ENCODE measurements at places on chromosomes 7 and 10.

GRCh38 chr7:43520201-43520600, 62.7 kb upstream of the STK17A start:
- H3K27me3 ChIP-seq = no peaks in the 10 kb centered on the region
- no peak overlapping the region for H3K4me3 ChIP-seq

DNA sequence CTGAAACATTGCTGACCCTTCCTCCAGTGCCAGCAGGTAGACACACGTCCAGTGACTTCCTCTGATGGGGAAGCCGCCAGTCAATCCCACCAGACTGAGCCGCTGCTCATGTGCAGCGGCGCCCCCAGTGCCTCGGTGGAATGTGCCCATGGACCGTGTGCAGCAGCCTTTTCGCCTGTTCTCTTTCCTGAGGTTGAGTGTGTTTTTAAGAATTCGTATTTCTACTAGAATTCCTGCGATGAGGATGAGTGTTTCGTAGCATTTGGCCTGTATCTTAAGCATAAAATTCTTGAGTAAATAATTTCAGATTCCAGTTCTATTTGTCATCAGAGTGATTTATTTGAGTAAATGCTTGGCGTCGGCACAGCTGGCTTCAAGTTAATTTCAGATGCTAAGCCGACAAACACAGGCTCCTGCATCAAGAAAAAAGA, 35.4 kb downstream of the BNIP3 start:
- DNase-seq = peak; percentile 95
- H3K4me1 ChIP-seq = peaks cover 20% of the 10 kb centered on the region
- H3K27me3 ChIP-seq = no peaks in the 10 kb centered on the region
- no peak overlapping the region for H3K4me3 ChIP-seq

GRCh38 chr10:31129271-31129670, 97.6 kb upstream of the ZNF438 start:
- H3K4me3 ChIP-seq = no peak overlapping the region
- peaks cover 7% of the 10 kb centered on the region for H3K4me1 ChIP-seq
- H3K27me3 ChIP-seq = no peaks in the 10 kb centered on the region
- H3K27ac ChIP-seq = peak overlapping the region; percentile 0
- no peaks in the 10 kb centered on the region for H3K36me3 ChIP-seq

GRCh38 chr10:43045631-43046287, 31.1 kb upstream of the RET start:
- H3K4me1 ChIP-seq = no peaks in the 10 kb centered on the region
- H3K27me3 ChIP-seq = no peaks in the 10 kb centered on the region
- no peak for DNase-seq
- H3K36me3 ChIP-seq = no peaks in the 10 kb centered on the region
- no peak overlapping the region for H3K27ac ChIP-seq
- no peak overlapping the region for H3K4me3 ChIP-seq

- no peaks in the 10 kb centered on the region for H3K27me3 ChIP-seq
- no peak overlapping the region for H3K27ac ChIP-seq
- peaks cover 8% of the 10 kb centered on the region for H3K4me1 ChIP-seq
- no peak for DNase-seq
These were observed 280.1 kb downstream of the TNS3 start for GRCh38 chr7:47301657-47302295.

- no peaks in the 10 kb centered on the region for H3K36me3 ChIP-seq
- H3K4me3 ChIP-seq = no peak overlapping the region
- DNase-seq = no peak
- H3K27ac ChIP-seq = no peak overlapping the region
- H3K27me3 ChIP-seq = no peaks in the 10 kb centered on the region
These were observed 31.4 kb downstream of the SVIL start for GRCh38 chr10:29603223-29603896.

- H3K27me3 ChIP-seq = no peaks in the 10 kb centered on the region
- H3K4me1 ChIP-seq = no peaks in the 10 kb centered on the region
- no peak overlapping the region for H3K4me3 ChIP-seq
- H3K27ac ChIP-seq = no peak overlapping the region
These were observed 1.3 kb upstream of the GET4 start for GRCh38 chr7:875051-875450.

- H3K36me3 ChIP-seq = no peaks in the 10 kb centered on the region
- H3K27me3 ChIP-seq = no peaks in the 10 kb centered on the region
- no peak overlapping the region for H3K27ac ChIP-seq
These were observed 50.8 kb downstream of the CYTH3 start for GRCh38 chr7:6221340-6222319.

DNA sequence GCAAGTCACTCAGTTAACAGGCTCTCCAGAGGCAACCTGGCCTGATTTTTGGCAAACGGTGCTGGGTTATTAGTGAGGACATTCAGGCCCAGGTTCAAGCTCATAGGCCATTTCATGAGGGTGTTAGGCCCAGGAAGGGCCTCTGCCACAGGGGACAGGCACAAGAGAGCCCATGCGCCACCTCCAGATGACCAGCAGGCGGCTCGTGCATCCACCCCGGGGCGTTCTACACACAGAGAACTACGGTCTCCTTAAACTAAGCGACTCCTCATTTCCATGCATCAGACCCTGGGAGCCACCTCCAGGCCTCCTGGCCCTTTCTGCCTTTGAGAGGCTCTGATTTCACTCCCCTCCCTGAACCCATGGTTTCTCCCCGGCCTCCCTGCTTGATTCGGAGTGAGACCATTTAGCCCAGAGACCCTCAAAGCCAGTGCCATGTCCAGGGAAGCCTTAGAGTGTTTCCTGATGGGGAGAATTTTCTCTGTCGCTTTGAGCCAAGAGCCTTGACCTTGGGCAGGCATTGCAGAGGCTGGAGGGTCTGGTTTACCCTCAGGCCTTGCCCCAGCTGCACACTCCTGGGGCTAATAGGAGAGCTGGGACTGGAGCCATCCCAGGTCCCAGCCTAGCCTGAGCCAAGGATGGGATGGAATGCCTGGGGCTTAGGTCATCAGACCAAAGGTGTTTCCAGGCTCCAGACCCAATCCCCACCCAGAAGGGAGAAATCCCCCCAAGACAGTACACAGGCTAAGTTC, 188.0 kb downstream of the GRID1 start:
- no peak for DNase-seq
- no peaks in the 10 kb centered on the region for H3K4me1 ChIP-seq
- no peak overlapping the region for H3K27ac ChIP-seq
- H3K36me3 ChIP-seq = no peaks in the 10 kb centered on the region
- H3K4me3 ChIP-seq = no peak overlapping the region
- H3K27me3 ChIP-seq = no peaks in the 10 kb centered on the region

DNA sequence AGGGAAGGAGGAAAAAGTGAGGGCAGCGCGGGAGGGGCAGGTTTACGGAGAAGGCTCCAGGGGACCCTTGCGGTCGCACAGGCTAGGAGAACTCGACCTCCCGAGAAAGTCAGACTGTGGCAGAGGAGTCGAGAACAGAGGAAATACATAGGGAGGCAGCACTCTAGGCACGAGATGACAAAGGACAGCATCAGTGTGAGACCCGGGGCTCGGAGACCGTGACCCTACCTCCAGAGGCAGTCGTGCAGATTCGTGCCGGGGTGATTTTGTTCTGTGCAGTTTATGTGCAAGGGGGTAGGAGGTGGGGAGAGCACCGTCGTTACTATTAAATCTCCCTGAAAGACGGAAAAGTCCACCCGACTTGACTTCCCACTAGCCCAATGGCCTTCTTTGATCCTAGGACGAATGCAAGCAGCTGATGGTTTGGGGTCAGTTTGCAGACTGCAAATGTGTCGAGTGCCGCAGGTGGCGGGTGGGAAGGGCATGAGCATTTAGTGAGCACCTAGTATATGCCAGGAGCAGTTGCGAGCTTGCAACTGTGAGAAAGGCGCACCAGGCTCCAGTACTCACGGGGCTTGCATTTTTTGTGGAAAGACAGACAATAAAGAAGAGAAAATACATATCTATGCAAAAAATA, 674 bp upstream of the OSBPL3 start:
- H3K27ac ChIP-seq = peak overlapping the region; percentile 94
- no peaks in the 10 kb centered on the region for H3K27me3 ChIP-seq
- no peaks in the 10 kb centered on the region for H3K36me3 ChIP-seq
- DNase-seq = no peak

DNA sequence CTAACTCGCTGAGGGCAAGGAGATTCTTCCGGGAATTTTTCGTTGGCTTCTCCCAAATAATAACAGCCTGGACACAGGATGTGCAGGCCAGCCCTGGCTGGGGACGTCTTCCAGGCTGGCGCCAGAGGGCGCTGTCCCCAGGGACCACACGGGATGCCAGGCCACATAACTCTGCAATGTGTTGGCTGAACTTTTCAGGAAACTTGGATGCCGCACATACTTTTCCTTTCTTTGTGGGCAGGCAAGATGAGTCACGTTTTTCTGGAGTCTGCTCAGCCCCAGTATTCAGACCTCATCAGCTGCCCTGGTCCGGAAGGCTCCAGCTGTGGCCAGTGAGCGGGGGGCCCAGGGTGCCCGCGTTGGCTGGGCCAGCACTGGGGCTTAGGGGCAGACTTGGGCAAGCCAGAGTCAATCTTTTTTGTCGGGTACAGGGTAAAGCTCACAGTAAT, 122.7 kb downstream of the PRKAG2 start:
- H3K4me1 ChIP-seq = peaks cover 31% of the 10 kb centered on the region
- H3K27ac ChIP-seq = peak overlapping the region; percentile 78
- peak; percentile 99 for DNase-seq

GRCh38 chr10:87058171-87058570, 36.5 kb downstream of the GLUD1 start:
- H3K36me3 ChIP-seq = peaks cover 2% of the 10 kb centered on the region
- DNase-seq = no peak
- H3K27me3 ChIP-seq = no peaks in the 10 kb centered on the region
- H3K4me1 ChIP-seq = peaks cover 9% of the 10 kb centered on the region
- no peak overlapping the region for H3K27ac ChIP-seq
- no peak overlapping the region for H3K4me3 ChIP-seq

GRCh38 chr10:80476685-80477084, 22.6 kb downstream of the TSPAN14 start:
- no peak overlapping the region for H3K4me3 ChIP-seq
- DNase-seq = no peak
- H3K36me3 ChIP-seq = no peaks in the 10 kb centered on the region

DNA sequence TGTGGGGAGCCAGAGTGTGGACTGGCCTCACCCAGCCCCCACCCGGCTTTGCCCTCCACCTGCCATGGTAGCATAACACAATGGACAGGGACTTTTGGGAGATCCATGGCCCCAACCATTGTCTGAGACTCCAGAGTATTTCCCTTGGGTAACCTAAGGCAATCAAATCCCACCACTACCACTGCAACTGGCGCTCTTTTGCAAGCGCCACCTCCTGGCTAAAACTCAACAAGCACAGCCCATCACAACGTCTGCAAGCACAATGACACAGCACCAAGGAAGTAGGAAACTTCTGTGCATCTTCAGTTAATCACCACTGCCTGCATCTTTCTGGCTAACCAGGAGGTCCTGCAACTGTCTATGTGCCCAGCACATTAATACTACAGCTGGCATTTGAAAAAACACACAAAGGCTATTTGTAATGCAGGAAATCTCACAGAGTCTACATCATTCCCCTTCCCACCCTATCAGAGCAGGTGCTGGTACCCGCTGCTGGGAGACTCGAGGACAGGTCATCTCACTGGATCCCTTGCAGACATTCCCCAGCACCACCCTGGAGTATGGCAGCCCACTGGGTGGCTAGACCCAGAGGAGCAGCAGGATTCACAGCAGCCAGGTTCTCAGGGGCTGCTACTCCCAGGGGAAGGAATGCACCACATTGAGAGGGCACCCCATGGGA, 27.7 kb downstream of the ANKRD26 start:
- H3K27ac ChIP-seq = no peak overlapping the region
- DNase-seq = no peak
- peaks cover 2% of the 10 kb centered on the region for H3K36me3 ChIP-seq
- no peaks in the 10 kb centered on the region for H3K27me3 ChIP-seq
- no peaks in the 10 kb centered on the region for H3K4me1 ChIP-seq

DNA sequence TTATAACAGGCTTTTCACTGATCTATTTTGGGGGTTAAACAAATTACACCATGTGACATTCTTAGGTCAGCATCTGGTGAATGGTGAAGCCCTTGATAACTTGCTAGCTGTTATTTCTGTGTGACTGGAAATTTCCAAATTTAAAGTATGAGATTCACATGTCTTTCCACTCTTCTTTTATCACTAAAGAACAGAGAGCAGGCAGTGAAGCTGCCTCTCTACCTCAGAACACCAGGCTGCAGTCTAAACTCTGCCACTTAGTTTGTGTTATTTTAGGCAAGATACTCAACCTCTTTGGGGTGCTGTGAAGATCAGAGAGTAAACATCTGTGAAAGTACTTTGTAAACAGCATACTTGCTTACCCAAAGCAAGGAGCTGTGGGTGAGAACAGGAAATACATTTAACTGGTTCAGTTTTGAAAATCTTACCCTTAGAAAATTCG, 15.5 kb upstream of the SP4 start:
- H3K4me3 ChIP-seq = no peak overlapping the region
- H3K27ac ChIP-seq = no peak overlapping the region

DNA sequence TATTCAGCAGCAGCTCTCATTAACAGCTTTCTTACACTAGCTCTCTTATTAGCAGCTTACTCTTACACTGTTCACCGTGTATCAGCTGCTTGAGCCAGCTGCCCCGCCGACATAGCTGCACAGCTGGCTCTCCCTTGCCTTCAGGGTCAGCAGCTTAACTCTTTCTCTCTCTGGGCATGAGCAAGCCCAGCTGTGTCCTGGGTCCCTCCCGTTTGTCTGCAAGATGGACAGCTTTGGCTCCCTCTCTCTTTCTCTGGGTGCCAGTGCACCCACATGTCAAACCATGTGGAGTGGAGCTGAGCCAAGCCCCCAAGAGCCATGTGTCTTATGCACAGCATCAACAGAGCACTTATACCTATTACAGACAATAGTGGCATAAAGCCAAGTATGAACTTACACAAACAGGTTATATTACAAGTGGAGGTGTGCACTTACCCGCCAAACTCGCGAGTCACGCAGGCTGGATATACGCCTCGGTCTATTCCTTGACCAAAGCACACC, 35.7 kb upstream of the MTPAP start:
- no peak overlapping the region for H3K27ac ChIP-seq
- H3K4me3 ChIP-seq = no peak overlapping the region
- peaks cover 4% of the 10 kb centered on the region for H3K27me3 ChIP-seq
- DNase-seq = peak; percentile 48
- no peaks in the 10 kb centered on the region for H3K4me1 ChIP-seq

- H3K4me1 ChIP-seq = peaks cover 2% of the 10 kb centered on the region
- no peaks in the 10 kb centered on the region for H3K36me3 ChIP-seq
- no peak overlapping the region for H3K27ac ChIP-seq
- no peak for DNase-seq
- no peak overlapping the region for H3K4me3 ChIP-seq
These were observed 82.5 kb downstream of the TMEM178B start for GRCh38 chr7:141156407-141156806.

- H3K4me1 ChIP-seq = peaks cover 3% of the 10 kb centered on the region
- H3K27me3 ChIP-seq = no peaks in the 10 kb centered on the region
- H3K27ac ChIP-seq = no peak overlapping the region
- H3K4me3 ChIP-seq = no peak overlapping the region
- H3K36me3 ChIP-seq = no peaks in the 10 kb centered on the region
- DNase-seq = no peak
These were observed 22.5 kb downstream of the PLPP4 start for GRCh38 chr10:120479506-120479905.

DNA sequence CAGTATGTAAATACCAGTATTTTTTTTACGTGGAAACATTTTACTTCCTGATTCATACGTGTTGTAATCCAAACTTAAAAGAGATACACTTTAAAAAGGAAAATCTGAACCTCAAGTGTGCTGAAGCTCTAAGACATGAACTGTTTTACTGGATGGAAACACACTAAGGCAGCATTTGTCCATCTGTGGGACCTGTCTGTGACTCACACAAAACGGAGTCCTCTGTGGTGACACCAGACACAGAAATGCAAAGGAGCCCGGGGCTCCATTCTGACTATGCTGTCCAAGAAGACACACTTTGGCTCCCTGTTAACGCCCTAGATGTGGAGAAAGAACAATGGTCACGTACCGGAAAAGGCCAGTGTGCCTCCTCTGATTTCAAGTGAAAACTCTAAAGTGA, 23.9 kb downstream of the RNF133 start:
- no peaks in the 10 kb centered on the region for H3K4me1 ChIP-seq
- H3K27me3 ChIP-seq = no peaks in the 10 kb centered on the region
- H3K27ac ChIP-seq = no peak overlapping the region
- DNase-seq = no peak
- H3K4me3 ChIP-seq = no peak overlapping the region

Measured in fibroblast of lung (primary cell).